ENCODE measurements at places on chromosomes 6 and 20. TPM values are rescaled to one million over a fixed set of nuclear protein-coding genes. Genes with fewer than 3 reads are reported as not detected.

ARMC12 gene
- not detected for total RNA-seq

ERVFRD-1 gene
- not detected for total RNA-seq

ARHGAP18 gene
- 7.8 TPM for total RNA-seq

HLA-DRB1 gene
- total RNA-seq, result 114 TPM

GRCh38 chr20:4007383-4008025, 7.9 kb downstream of the RNF24 start:
- no peak for DNase-seq
- H3K4me3 ChIP-seq, result no peak overlapping the region
- no peaks in the 10 kb centered on the region for H3K36me3 ChIP-seq
- peaks cover 15% of the 10 kb centered on the region for H3K4me1 ChIP-seq

DNA sequence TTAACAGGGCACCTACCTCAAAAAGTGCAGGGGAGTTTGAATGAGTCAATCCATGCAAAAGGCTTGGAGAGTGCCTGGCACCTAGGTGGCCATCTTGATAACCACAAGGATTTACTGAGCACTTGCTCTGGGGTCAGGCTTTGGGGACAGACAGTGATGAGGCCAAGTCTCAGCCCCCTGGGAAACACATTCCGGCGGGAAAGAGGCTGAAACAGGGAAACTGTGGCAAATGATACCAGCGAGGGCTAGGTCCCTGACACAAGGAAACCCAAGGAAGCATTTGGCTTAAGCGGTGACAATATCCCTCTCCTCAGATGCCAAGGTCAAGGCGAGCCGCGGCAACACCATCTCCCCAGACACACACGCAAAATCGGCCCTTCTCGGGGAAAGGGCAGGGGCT, 527 bp upstream of the DOK5 start:
- no peak overlapping the region for H3K27ac ChIP-seq
- peaks cover 23% of the 10 kb centered on the region for H3K27me3 ChIP-seq
- H3K36me3 ChIP-seq, result no peaks in the 10 kb centered on the region
- no peak overlapping the region for H3K4me3 ChIP-seq
- no peaks in the 10 kb centered on the region for H3K4me1 ChIP-seq

- H3K27ac ChIP-seq, result peak overlapping the region; percentile 56
- no peaks in the 10 kb centered on the region for H3K36me3 ChIP-seq
- peak overlapping the region; percentile 93 for H3K4me3 ChIP-seq
- no peak for DNase-seq
- peaks cover 40% of the 10 kb centered on the region for H3K4me1 ChIP-seq
Measured at GRCh38 chr6:109483735-109484057, 677 bp upstream of the ZBTB24 start.

- H3K4me1 ChIP-seq, result no peaks in the 10 kb centered on the region
- no peak for DNase-seq
- no peaks in the 10 kb centered on the region for H3K27me3 ChIP-seq
- no peak overlapping the region for H3K27ac ChIP-seq
- no peak overlapping the region for H3K4me3 ChIP-seq
- H3K36me3 ChIP-seq, result no peaks in the 10 kb centered on the region
Measured at GRCh38 chr6:94956910-94957309, 620.4 kb upstream of the MANEA start.

- no peaks in the 10 kb centered on the region for H3K36me3 ChIP-seq
- H3K27me3 ChIP-seq, result peaks cover 15% of the 10 kb centered on the region
- DNase-seq, result no peak
- no peak overlapping the region for H3K4me3 ChIP-seq
- H3K27ac ChIP-seq, result no peak overlapping the region
- no peaks in the 10 kb centered on the region for H3K4me1 ChIP-seq
Measured at GRCh38 chr20:21289651-21290050, 13.5 kb upstream of the XRN2 start.

- DNase-seq, result no peak
- H3K4me3 ChIP-seq, result no peak overlapping the region
- peaks cover 38% of the 10 kb centered on the region for H3K36me3 ChIP-seq
Measured at GRCh38 chr20:1177680-1178079, 7.1 kb downstream of the TMEM74B start.

- no peaks in the 10 kb centered on the region for H3K27me3 ChIP-seq
- no peak overlapping the region for H3K4me3 ChIP-seq
- DNase-seq, result no peak
- H3K27ac ChIP-seq, result peak overlapping the region; percentile 100
- peaks cover 46% of the 10 kb centered on the region for H3K4me1 ChIP-seq
Measured at GRCh38 chr6:158646023-158646910, 1.7 kb upstream of the DYNLT1 start.

DNA sequence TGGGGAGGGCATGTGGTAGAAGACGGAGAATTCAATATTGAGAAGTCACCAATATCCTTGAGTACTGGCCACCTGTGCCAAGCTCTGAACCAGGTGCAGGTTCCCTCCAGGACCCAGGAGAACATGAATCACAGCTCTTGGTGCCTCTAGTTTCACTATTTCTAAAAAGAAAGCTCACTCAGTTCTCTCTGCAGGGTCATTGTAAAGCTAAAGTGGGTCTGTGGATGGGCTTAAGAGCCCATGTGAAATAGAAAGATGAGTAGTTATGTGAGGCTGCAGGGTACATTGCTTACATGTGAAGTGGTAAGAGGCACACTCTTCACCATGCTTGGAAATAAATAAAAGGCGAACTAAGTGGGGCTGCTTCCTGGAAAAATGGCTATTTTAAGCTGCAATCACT, 43.6 kb downstream of the ZNF831 start:
- H3K4me3 ChIP-seq, result no peak overlapping the region
- DNase-seq, result no peak
- no peak overlapping the region for H3K27ac ChIP-seq
- no peaks in the 10 kb centered on the region for H3K4me1 ChIP-seq

GRCh38 chr6:3999800-4000661, 78.9 kb downstream of the FAM217A start:
- no peak overlapping the region for H3K27ac ChIP-seq
- no peaks in the 10 kb centered on the region for H3K4me1 ChIP-seq
- H3K27me3 ChIP-seq, result no peaks in the 10 kb centered on the region
- no peak for DNase-seq
- no peak overlapping the region for H3K4me3 ChIP-seq

DNA sequence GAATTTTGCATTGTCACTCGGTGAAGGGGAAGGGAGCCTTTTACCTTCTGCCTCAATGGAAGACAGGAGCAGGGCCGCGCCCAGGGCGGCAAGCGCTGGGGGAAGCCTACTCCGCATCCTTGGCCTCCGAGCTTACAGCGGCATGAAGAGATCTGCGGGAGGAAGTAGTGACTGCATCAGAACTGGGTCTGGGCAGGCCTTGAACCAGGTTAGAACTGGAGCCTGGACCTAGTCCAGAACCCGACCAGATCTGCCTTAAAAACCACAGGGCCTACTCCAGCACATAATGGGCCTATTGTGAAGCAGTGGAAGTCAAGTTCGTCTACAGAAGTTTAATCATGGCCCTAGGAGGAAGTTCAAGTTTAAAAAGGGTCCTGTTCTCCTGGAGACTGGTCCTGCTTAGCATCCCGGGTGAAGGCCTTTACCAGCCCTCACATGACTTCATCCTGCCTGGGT, 3.1 kb downstream of the COL12A1 start:
- no peak overlapping the region for H3K27ac ChIP-seq
- peaks cover 33% of the 10 kb centered on the region for H3K4me1 ChIP-seq

- H3K36me3 ChIP-seq, result peaks cover 8% of the 10 kb centered on the region
- H3K4me1 ChIP-seq, result peaks cover 60% of the 10 kb centered on the region
- H3K27me3 ChIP-seq, result no peaks in the 10 kb centered on the region
- H3K4me3 ChIP-seq, result peak overlapping the region; percentile 86
Measured at GRCh38 chr20:41139227-41140093, 2.1 kb downstream of the PLCG1 start.

DNA sequence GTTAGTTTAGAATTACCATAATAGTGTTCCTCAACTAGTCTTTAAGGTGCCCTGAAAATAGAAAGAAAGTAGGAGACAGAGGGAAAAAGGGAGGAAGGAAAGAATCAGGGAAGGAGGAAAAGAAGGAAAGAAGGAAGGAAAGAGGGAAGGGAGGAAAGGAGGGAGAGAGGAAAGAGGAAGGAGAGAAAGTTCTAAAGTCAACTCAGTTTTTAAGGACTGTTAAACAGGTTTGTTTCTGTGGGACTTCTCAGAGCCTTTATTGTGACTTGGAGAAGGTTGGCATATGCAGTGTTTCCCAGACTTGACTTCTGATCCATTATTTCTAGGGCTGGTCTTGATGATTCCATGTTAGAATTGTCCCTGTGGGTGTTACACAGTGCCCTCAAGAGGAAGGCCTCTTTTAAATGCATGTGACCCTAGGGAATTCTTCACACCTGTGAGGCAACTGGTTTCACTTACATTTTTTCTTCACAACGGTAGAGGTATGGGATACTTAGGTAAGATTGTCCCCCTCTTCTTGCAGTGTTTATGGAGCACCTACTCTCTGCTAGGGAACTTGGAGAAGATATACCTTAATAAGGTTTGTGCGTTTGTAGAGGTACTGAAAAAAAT, 132.7 kb upstream of the GMDS start:
- H3K27me3 ChIP-seq, result no peaks in the 10 kb centered on the region
- H3K4me1 ChIP-seq, result no peaks in the 10 kb centered on the region
- DNase-seq, result no peak
- no peak overlapping the region for H3K27ac ChIP-seq

DNA sequence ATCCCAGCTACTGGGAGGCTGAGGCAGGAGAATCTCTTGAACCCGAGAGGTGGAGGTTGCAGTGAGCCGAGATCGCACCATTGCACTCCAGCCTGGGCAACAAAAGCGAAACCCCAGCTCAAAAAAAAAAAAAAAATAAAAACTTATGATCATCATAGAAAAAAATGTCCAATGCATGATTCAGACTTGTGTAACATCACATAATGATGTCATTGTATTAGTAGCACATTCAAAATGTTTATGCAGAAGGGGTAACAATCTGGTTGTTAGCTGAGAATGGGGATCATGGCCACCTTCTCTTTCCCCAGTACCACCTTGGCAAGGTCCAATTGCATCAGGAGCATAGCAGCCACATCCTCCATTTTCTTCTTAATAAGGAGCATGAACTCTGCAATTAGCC, 137.6 kb upstream of the MARCKS start:
- no peaks in the 10 kb centered on the region for H3K27me3 ChIP-seq
- peaks cover 4% of the 10 kb centered on the region for H3K4me1 ChIP-seq
- H3K27ac ChIP-seq, result no peak overlapping the region
- DNase-seq, result no peak
- no peak overlapping the region for H3K4me3 ChIP-seq

DNA sequence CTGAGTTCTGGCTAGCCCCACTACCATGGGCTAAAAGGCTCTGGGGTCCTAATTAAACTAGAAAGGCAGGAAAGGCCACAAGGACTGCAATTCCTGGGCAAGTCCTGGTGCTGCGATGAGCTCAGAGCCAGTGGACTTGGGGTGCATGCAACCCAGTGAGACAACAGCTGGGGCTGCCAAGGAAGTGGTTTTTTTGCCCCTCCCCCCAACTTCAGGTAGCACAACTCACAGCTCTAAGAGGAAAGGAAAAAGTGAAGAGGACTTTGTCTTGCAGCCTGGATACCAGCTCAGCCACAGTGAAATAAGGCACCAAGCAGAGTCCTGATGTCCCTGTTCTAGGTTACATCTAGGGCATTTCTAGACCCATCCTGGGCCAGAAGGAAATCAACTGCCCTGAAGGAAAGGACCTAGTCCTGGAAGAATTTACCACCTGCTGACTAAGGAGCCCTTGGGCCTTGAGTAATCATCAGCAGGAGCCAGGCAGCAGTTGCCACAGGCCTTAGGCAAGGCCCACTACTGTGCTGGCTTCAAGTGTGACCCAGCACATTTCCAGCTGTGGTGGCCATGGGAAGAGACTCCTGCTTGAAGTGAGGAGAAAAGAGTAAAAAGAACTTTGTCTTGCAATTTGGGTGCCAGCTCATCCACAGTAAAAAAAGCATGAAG, 358.4 kb downstream of the BTBD3 start:
- H3K4me1 ChIP-seq, result no peaks in the 10 kb centered on the region
- H3K27ac ChIP-seq, result no peak overlapping the region
- H3K27me3 ChIP-seq, result no peaks in the 10 kb centered on the region
- no peaks in the 10 kb centered on the region for H3K36me3 ChIP-seq

- DNase-seq, result no peak
- no peaks in the 10 kb centered on the region for H3K36me3 ChIP-seq
- no peak overlapping the region for H3K27ac ChIP-seq
- H3K4me1 ChIP-seq, result no peaks in the 10 kb centered on the region
- no peak overlapping the region for H3K4me3 ChIP-seq
Measured at GRCh38 chr20:57190536-57191264, 75.7 kb downstream of the BMP7 start.
